ENCODE measurements at places on chromosomes 16 and 17. TPM values are rescaled to one million over a fixed set of nuclear protein-coding genes. Genes with fewer than 3 reads are reported as not detected.

GRCh38 chr16:69223882-69224281 lies 36.9 kb downstream of the SNTB2 start:
- DNase-seq: no peak

DNA sequence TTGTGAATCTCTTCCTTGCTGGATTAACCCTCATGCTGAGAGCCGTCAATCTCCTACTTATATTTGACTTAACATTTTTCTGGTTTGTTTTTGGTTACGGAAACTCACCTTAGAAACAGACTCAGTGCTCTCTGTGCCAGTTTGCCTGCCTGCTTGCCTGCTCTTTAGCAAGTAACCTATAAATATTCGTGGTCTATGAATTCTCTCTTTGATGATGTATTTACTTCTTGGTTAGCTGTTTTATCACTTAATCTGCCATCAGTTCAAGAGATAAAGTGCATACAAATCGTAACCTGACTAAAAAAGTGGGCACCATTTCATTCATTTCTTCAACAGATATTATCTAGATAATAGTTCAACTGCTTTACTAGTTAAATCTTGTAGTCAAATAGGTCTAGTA lies 26.7 kb downstream of the CYB5B start:
- no peak for DNase-seq

DNA sequence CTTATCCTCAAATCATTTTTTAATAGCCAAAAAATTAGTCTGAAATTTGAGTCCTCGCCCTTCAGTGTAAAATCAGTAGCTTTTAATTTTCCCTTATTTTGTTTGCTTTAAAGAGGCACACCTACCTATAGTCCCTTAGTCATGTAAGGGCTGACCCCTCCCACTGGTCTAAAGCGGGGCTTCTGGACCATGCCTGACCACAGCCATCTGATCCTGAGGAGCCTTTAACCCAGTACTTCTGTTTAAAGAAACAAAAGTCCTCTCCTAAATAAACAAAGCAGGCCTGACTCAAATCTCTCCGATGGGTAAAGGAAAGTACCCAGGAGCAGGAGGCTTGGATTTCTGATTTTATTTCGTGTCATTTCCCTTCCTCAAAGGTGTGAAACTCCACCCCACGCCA lies 92.0 kb upstream of the CCL2 start:
- DNase-seq: no peak

GRCh38 chr17:4448197-4448980 lies 14.6 kb downstream of the SPNS3 start:
- DNase-seq: no peak

DNA sequence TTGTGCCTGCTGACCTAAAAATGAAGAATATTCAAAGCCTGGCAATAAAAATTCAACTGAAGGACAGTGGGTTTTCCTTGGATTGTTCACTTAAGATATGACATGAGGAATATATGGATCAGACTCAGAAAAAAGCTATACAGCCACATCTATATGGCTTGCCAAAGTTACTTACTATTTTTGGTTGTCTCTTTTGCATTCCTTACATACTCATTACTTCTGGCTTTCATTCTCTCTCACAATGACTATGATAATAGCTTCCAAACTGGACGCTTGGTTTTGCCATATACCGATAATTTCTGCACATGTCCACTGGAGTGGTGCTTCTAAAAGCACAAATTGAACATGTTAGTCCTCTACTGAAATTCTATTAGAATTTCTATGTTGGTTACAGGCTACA lies 664.9 kb downstream of the CDH8 start:
- no peak for DNase-seq

- DNase-seq: peak; percentile 34
Measured at GRCh38 chr17:41835800-41836549, at the start of gene NT5C3B. Gene NT5C3B, minus strand, starts transcription at chr17:41836232. Its CDS starts 39 bp downstream, at chr17:41836193.

DNA sequence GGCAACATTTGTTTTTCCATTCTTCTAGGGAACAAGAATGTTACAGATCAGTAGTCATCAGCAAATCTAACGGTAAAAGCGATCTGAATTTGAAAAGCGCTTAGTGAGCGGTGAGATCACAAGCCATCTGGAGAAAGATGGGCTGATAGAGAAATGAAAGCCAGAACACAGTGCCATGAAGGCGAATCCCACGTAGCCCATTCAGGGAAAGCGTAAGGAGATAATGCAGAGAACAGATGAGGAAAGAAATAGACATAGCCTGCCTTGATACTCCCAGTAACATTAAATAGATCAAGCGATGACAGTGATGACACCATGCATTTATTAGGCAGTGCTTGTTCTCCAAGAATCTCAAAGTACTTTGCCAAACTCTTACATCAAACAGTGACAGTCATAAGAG lies 183.1 kb upstream of the PSMD7 start:
- DNase-seq: no peak

The ACSM2B gene
- total RNA-seq: not detected

The GAST gene
- total RNA-seq: not detected
